ENCODE measurements at places on chromosomes 16 and 17.

- DNase-seq = no peak
Measured at GRCh38 chr16:72947379-72948237, 100.3 kb downstream of the ZFHX3 start.

DNA sequence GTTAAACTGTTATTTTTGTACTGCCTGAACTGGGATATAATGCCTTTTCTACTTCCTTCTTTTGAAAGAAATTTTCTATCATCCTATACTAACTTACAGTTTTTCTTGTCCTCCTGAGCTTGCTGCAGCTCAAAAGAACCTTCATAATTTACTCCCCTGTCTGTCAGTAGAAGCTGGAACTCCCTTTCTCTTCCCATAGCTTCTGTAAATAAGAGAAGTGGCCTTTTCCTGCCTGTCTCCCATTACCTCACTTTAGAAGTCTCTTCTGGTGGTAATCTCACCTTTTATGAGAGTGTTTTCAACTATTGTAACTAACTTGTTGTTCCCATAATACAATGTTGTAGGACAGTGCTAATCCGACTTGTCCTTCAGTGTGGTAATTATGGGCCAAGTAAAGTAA, 246.7 kb upstream of the TBX2 start:
- no peak for DNase-seq

- no peak for DNase-seq
Measured at GRCh38 chr16:66900721-66901441, 17.8 kb downstream of the CDH16 start.

DNA sequence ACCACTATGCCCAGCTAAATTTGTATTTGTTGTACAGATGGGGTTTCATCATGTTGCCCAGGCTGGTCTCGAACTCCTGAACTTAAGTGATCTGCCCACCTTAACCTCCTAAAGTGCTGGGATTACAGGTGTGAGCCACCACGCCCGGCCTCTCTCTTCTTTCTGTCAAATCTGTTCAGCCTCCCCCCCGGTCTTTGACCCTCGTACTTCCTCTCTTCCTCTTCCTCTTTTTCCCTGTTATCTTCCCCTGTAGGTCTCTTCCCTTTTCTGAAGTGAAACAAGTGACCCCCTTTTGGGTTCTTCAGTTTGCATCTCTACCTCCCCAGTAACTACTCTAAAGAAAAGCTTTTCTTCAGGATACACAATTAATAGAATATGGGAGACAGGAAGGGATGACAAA, 31.7 kb upstream of the DHX40 start:
- no peak for DNase-seq

DNA sequence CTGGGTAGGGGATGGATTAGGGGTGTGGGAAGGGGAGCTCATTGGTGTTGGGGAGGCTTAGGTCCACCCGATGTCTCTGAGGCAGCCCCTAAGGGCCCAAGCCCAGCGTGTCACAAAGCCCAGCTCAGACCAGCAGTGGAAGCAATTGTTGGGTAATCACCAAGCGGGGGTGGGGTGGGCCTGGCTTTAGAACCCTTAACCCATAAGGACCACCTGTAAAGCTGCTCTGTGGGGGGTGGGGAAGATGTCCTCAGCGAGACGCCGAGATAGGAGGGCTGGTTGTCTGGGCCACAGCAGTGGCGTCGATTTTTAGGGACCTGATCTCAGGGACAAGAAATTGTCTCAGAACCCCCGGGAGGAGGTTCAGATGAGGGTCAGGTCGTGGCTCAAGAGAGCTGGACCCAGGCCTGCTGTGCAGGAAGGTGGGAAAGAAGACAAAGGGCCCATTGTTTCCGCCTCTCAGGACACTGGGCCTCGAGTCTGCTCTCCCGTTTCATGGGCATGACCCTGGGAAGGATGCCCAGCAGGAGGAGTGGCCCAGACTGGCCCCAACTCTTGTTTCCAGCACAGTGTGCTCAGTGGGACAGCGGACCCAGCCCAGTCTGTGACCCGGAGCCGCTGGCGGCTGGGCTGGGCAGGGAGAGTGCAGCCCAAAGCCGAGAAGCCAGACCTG, 15.9 kb downstream of the ST6GALNAC2 start:
- DNase-seq = no peak

GRCh38 chr17:42989726-42990652, 8.2 kb upstream of the RPL27 start:
- no peak for DNase-seq

Measured in activated CD4-positive, alpha-beta T cell treated with anti-CD3 and anti-CD28 coated beads for 24 hours (primary cell).